NCI-H82 (cell line): ENCODE measurements at places on chromosomes 11 and 22.
A peak's percentile ranks its signal among the peaks of the same experiment; 100 is the strongest.

DNA sequence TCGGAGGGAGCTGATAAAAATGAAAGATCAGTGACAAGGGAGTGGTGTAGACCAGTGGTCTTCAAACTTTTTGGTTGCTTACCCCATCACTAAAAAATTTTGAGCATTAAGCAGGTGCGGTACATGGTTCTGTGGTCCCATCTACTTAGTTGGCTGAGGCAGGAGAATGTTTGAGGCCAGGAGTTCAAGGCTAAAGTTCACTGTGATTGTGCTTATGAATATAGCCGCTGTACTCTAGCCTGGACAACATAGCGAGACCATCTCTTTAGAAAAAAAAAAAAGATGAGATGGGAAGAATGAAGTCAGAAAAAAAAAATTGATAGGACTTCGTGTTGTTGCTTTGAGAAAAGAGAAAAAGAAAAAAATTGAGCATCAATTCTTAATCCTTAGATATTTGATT, 7.8 kb downstream of the MTMR3 start:
- DNase-seq = no peak

- DNase-seq = no peak
These were observed 218.2 kb downstream of the JRKL start for GRCh38 chr11:96607864-96608558.

GRCh38 chr11:108204929-108205499, 17.4 kb downstream of the NPAT start:
- DNase-seq = no peak

DNA sequence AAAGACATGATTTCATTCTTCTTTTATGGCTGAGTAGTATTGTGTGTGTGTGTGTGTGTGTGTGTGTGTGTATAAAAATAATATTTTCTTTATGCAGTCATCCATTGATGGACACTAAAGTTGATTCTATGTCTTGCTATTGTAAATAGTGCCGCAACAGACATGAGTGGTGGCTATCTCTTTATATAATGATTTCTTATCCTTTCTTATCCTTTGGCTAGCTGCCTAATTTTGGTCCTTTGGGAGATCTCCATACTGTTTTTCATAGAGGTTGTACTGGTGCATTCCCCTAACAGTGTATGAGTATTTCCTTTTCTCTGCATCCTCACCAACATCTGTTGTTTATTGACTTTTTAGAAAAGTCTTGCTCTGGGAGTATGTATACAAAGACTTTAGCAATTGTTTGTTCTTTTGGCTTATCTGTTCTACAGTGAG, 107.0 kb downstream of the STIM1 start:
- DNase-seq = peak; percentile 76
